ENCODE measurements at places on chromosomes 12 and 14. TPM values are rescaled to one million over a fixed set of nuclear protein-coding genes. Genes with fewer than 3 reads are reported as not detected.

The KLRC2 gene
- total RNA-seq, result not detected

The LRP6 gene
- 33.4 TPM for total RNA-seq

The ACTN1 gene
- total RNA-seq, result 816 TPM

The ITGA5 gene
- total RNA-seq, result 353 TPM

The ZNF891 gene
- total RNA-seq, result 0.72 TPM

The KRT6C gene
- total RNA-seq, result not detected

The ACSM4 gene
- not detected for total RNA-seq

The SLC10A1 gene
- total RNA-seq, result not detected

The RAB15 gene
- total RNA-seq, result 4.4 TPM

The OLR1 gene
- 41.9 TPM for total RNA-seq

The MMP19 gene
- total RNA-seq, result 15.2 TPM
